ENCODE measurements at places on chromosomes 5 and 9. TPM values are rescaled to one million over a fixed set of nuclear protein-coding genes. Genes with fewer than 3 reads are reported as not detected.

LURAP1L gene
- polyA plus RNA-seq = 25.5 TPM

QRFP gene
- 0.18 TPM for polyA plus RNA-seq

PLPP6 gene
- 7.8 TPM for polyA plus RNA-seq

IL5 gene
- polyA plus RNA-seq = not detected

DNA sequence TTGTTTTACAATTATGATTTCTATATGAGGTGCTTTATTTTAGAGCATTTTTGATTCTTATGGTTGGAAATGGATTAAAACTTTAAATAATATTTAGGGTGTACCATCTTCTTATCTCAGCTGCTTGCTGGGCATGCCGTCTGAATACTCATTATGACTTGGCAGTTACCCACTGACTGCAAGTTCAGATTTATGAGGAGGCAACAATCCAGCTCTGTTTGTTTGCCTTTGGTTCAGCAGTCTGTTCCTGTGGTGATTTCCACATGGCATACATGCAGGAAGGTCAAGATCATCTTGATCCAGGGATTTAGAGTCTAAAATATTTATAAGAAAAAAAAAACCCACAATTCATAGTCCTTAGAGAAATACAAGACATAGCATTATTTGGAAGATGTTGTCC lies 1254.5 kb upstream of the NUDT12 start:
- no peak overlapping the region for H3K27ac ChIP-seq
- H3K36me3 ChIP-seq = no peaks in the 10 kb centered on the region
- no peak for DNase-seq
- no peak overlapping the region for H3K4me3 ChIP-seq

DNA sequence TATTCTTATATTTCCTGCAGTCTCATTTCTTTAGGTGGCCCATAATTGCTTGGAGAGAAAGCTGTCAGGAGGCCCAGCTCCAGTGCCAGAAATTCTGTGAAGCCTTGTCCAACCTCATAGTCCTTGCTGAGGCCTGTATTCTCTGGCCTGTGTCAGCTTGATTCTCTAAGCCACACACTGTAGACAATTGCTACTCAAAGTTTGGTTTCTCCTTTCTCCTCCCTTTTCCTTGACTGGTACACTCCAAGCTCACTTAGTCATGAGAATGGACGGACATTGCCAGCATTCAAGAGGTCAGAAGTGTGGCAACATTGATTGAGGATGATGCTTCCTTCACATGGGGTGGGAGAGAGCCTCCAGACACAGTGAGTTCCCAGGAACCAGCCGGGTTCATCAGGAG lies 71.3 kb upstream of the CXCL14 start:
- DNase-seq = no peak
- no peaks in the 10 kb centered on the region for H3K36me3 ChIP-seq
- peaks cover 17% of the 10 kb centered on the region for H3K27me3 ChIP-seq

DNA sequence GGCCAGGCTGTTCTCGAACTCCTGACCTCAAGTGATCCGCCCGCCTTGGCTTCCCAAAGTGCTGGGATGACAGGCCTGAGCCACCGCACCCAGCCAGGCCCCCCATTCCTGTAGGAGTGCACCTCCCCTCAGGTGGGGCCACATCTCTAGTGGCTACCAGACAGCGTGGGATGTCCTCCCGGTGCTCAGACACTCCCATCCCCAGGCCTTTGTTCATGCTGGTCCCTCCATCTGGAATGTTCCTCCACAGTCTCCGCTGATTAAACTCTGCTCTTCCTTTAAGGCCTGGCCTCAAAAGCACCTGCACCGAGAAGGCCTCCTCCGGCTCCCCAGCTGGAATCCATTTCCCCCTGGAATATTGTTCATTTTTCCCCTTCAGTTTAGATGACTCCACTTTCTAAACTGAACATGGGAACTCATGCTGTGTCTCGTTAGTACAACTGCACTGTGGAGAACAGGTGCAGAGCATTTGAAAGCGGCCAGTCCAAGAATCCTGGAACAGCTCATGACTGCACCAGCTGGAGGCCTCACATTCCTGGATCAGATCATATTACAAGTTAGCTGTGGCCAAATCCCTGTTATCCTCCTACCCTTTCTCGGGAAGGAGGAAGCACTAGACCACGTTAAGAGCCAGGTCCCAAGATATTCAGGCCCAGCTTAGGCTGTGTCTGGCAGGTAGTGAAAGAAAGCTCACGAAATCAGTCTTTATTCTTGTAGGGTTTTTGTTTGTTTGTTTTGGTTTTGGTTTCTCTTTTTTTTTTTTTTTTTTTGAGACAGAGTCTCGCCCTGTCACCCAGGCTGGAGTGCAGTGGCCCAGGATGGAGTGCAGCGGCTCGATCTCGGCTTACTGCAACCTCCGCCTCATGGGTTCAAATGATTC lies 10.8 kb upstream of the PRRC2B start:
- no peaks in the 10 kb centered on the region for H3K36me3 ChIP-seq
- no peaks in the 10 kb centered on the region for H3K27me3 ChIP-seq
- no peak overlapping the region for H3K4me3 ChIP-seq

DNA sequence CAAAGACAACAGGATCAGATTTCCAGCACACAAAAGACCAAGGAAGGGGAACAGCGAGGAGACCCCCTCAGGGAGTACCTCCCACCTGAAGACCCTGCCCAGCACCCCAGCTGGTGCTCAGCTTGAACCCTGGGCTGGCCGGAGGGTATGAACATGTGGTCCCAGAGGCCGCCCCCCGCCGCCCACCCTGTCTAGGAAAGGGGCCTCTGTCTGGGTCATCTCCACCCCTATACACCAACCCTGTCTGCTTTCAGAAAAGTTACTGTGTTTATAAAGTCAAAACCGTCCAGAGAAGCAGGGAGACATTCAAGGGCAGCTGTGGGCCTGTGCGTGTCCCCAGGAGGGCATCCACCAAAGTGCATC lies 72.2 kb downstream of the ADAMTS2 start:
- H3K4me1 ChIP-seq = peaks cover 63% of the 10 kb centered on the region
- peak overlapping the region; percentile 30 for H3K27ac ChIP-seq
- H3K27me3 ChIP-seq = no peaks in the 10 kb centered on the region
- no peak overlapping the region for H3K4me3 ChIP-seq
- no peak for DNase-seq

- H3K4me3 ChIP-seq = peak overlapping the region; percentile 91
- H3K27me3 ChIP-seq = no peaks in the 10 kb centered on the region
- H3K36me3 ChIP-seq = no peaks in the 10 kb centered on the region
These were observed 958 bp upstream of the NFIL3 start for GRCh38 chr9:91424403-91425176.

DNA sequence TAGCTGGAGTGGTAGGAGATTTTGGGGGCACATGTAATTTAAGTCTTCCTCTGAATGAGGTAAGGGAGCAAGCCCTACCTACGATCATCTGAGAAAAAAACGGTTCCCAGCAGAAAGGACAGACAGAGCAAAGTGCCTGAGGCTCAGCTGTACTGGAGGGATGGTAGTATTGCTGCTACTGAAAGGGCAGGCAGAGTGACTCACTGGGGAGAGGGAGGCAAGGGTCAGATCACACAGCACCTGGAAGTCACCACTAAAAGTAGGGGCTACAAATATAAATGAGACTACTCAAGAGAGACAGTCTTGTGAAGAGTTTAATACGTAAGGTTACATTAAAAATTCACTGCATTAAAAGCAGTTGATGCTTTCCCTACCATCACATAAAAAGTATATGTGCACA lies 75.9 kb downstream of the NFIB start:
- H3K27ac ChIP-seq = no peak overlapping the region
- H3K4me3 ChIP-seq = no peak overlapping the region
- no peaks in the 10 kb centered on the region for H3K36me3 ChIP-seq
- H3K27me3 ChIP-seq = no peaks in the 10 kb centered on the region
- H3K4me1 ChIP-seq = peaks cover 11% of the 10 kb centered on the region
- peak; percentile 39 for DNase-seq

DNA sequence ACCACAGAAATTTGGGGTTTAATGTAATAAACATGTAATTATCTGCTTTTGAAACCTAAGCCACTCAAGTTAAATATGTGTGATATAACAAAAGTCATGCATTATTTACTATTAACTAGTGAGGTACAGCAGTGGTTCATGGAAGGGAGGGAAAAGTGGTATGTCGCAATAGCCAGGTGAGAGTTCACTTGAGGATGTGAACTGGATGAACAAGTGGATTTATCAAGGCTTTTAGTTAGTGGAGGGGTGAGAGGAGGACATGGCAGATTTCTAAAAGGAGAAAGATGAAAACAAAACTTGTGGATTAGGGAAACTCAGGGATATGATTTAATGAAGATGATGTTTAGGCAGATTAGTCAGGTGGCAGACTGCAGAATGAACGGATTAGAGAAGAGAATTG lies 141.3 kb upstream of the NFIB start:
- DNase-seq = no peak
- H3K27ac ChIP-seq = no peak overlapping the region
- H3K4me3 ChIP-seq = no peak overlapping the region

DNA sequence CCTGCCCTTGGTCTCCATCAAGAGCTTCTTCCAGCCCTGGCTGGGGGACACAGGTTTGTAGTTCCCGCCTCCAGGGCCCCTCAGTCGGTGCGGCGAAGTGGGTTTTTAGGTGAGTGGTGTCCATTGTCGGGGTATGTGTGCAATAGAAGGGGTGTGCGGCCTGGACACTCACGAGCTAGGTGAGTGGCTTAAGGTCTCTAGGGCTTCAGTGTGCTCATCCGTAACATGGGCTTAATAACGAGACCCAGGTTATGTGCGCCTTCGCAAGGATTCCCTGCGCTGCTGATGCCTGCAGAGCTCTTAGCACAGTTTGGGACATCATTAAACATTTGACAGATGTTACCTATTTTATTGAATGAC lies 656 bp downstream of the CEP78 start:
- H3K4me3 ChIP-seq = peak overlapping the region; percentile 92
- DNase-seq = peak; percentile 36
- H3K27me3 ChIP-seq = no peaks in the 10 kb centered on the region
- H3K4me1 ChIP-seq = peaks cover 10% of the 10 kb centered on the region
- H3K27ac ChIP-seq = no peak overlapping the region
- no peaks in the 10 kb centered on the region for H3K36me3 ChIP-seq

GRCh38 chr9:120336021-120336752 lies 243.8 kb downstream of the CDK5RAP2 start:
- no peak overlapping the region for H3K27ac ChIP-seq
- peaks cover 5% of the 10 kb centered on the region for H3K4me1 ChIP-seq
- peak; percentile 72 for DNase-seq
- H3K4me3 ChIP-seq = no peak overlapping the region

DNA sequence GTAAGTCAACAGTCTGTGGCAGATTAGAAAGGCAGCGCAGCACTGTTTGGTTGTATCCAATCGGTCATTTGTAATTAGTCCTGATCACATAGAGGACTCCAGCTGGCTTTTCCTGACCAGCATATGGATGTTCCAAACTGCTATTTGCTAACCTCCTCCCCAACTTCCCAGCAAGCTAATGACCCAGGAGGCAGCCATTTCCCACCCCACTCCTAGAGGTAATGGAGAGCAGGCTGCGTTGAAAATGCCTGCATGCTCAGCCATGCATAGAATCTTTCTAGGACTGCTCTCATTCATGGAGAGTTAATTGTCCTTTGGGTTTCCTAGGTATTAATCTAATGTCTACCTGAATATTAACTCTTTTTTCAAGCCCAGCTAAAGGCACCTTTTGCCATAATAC lies 850.6 kb upstream of the WWC1 start:
- no peak for DNase-seq
- H3K36me3 ChIP-seq = no peaks in the 10 kb centered on the region
- H3K4me3 ChIP-seq = no peak overlapping the region
- H3K27ac ChIP-seq = no peak overlapping the region

DNA sequence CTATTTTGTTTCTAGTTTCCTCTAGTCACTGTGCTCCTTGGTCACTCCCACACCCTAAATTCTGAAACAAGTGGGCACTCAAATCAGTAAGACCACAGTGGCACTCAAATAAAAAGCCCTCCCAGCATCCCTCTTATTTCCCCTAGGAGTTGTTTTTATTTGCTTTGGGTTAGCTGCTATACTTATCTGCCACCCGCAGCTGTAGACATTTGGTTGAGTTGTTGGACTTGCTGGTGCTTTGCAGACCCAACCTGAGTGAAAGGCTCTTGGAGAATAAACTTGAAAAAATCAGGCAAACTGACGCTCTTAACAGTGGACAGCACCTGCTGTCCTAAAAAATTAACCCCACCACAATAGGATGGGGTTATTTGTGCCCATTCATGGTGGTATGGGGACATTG lies 203.0 kb downstream of the SPATA31A6 start:
- no peak overlapping the region for H3K27ac ChIP-seq
- no peak for DNase-seq
- H3K4me1 ChIP-seq = no peaks in the 10 kb centered on the region
- no peaks in the 10 kb centered on the region for H3K27me3 ChIP-seq

GRCh38 chr9:131776473-131776872 lies 36.6 kb upstream of the RAPGEF1 start:
- H3K36me3 ChIP-seq = no peaks in the 10 kb centered on the region
- no peak overlapping the region for H3K4me3 ChIP-seq
- no peak overlapping the region for H3K27ac ChIP-seq
- peak; percentile 62 for DNase-seq
- no peaks in the 10 kb centered on the region for H3K4me1 ChIP-seq

GRCh38 chr5:143002459-143003327 lies 232.5 kb downstream of the ARHGAP26 start:
- peak overlapping the region; percentile 83 for H3K27ac ChIP-seq
- peaks cover 27% of the 10 kb centered on the region for H3K4me1 ChIP-seq
- H3K36me3 ChIP-seq = no peaks in the 10 kb centered on the region
- peak overlapping the region; percentile 38 for H3K4me3 ChIP-seq
- H3K27me3 ChIP-seq = no peaks in the 10 kb centered on the region
- DNase-seq = peak; percentile 79

- no peaks in the 10 kb centered on the region for H3K36me3 ChIP-seq
- no peak overlapping the region for H3K4me3 ChIP-seq
- H3K27ac ChIP-seq = no peak overlapping the region
- no peaks in the 10 kb centered on the region for H3K27me3 ChIP-seq
These were observed 7.1 kb downstream of the PHYHD1 start for GRCh38 chr9:128927731-128928411.

DNA sequence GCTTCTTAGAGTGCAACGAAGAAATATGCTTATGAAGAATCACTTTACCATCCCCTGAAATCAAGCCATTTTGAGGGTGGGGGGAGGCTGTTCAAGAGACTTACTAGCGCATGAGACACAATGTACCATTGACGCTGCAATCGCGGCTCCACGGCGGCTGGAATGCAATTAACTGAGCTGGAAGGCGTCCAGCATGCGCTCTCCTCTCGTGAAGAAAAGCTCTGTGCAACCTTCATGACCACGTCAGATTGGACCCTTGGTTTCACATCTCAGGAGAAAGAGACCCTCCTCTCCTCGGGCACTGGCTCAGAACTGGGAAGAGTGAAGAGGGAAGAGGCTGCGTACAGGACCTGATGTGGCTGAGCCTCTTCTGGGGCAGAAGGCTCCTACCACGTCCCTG lies 138.5 kb upstream of the IRX2 start:
- H3K36me3 ChIP-seq = no peaks in the 10 kb centered on the region
- H3K27ac ChIP-seq = no peak overlapping the region

Measured in GM23248 (cell line).